Left renal pelvis (tissue), 4 donors: ENCODE measurements at places on chromosomes 13 and 19.

GRCh38 chr19:6021878-6022569 is 44.1 kb upstream of the RANBP3 start:
- DNase-seq, result peak; percentile 53

GRCh38 chr13:42333613-42334328 is 61.8 kb downstream of the AKAP11 start:
- no peak for DNase-seq

DNA sequence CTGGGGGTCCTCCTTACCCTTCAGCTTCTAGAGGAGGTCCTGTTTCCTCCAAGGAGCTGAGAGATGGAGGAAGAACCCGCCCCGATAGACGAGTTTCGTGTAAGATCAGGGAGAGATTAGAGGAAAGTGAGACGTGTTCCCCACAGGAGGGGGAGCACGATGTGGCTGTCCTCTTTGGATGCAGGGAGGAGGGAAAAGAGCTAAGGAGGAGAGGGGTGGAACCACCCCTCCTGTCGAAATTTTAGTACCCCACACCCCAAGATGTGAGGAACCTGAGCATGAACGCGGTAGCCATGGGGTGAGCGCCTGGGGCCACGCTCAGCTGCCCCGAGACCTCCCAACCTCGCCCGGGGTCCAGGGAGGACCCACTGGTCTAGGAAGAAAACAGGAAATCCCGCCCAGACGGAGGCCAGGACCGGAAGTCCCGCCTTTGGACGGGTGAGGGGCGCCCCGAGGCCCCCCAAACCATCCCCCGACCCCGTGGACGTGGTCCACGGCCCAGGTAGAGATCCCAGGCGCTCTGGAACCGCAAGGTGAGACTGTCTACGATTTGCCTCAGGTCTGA is 1.2 kb downstream of the AKT1S1 start:
- no peak for DNase-seq

- DNase-seq, result no peak
These were observed 290.5 kb downstream of the RFC3 start for GRCh38 chr13:34108410-34108809.

- DNase-seq, result no peak
These were observed 143.2 kb upstream of the ZNF507 start for GRCh38 chr19:32202244-32202643.

- DNase-seq, result no peak
These were observed 6.7 kb downstream of the SAFB2 start for GRCh38 chr19:5615756-5616327.

- DNase-seq, result no peak
These were observed 518 bp downstream of the NUDT19 start for GRCh38 chr19:32691952-32692726.

GRCh38 chr19:48090281-48090802 is 20.3 kb downstream of the PLA2G4C start:
- no peak for DNase-seq

- DNase-seq, result no peak
These were observed 2.1 kb upstream of the ATP12A start for GRCh38 chr13:24678151-24678550.

GRCh38 chr13:47233734-47234133 is 336.9 kb upstream of the HTR2A start:
- DNase-seq, result no peak

GRCh38 chr19:51703575-51704515 is 10.7 kb downstream of the SPACA6 start:
- peak; percentile 89 for DNase-seq

- no peak for DNase-seq
These were observed 140.9 kb downstream of the TBC1D4 start for GRCh38 chr13:75341028-75341427.

DNA sequence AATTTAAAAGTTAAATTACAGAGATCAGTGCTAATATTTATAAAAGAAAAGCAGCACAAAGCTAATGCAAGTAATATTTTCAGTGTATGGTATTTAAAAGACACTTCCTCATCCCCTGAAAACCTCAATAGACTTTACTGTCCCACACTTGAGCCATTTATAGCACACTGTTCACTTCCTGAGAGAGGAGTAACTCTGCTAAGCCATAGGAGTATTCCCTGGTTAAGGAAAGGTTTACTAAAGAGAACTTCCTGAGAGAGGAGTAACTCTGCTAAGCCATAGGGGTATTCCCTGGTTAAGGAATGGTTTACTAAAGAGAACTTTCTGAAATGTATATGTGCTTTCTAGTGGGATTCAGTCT is 159.4 kb downstream of the NHLRC3 start:
- no peak for DNase-seq

DNA sequence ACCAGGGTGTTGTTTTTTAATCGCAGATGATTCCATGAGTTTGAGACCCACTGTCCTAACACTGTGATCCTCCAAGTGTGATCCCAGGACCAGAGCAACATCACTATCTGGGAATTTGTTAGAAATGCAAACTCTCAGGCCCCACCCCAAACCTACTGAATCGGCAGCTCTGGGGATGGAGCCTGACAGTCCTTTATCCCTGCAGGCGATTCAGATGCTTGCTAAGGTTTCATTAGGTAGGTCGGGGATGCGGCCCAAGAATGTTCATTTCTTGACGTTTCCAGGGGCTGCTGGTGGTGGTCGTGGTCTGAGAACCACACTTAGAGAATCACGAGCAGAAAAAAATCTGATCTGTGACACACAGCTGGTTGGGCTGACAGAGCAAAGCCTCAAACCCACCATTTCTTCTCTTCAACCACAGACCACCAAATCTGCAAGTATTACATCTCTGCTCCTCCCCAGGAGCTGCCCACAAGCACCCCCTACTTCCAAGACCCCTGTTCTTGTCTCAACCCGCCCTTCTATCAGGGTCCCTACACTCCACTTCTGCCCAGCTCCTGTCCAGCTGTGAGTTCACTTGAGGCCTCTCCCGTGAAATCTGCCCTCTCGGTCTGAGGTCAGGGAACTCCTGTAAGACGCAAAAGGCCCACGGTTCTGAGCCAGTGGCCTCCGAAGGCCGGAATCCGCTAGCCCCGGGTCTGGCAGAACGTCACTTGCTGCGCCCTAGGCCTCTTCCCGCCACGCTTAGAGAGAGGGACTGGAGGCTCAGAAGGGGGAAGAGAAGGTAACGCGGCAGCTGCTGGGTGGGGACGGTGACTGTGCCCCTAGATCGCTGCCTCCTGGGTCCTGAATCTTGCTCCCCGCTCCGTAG is 1.1 kb upstream of the FARP1 start:
- DNase-seq, result no peak

DNA sequence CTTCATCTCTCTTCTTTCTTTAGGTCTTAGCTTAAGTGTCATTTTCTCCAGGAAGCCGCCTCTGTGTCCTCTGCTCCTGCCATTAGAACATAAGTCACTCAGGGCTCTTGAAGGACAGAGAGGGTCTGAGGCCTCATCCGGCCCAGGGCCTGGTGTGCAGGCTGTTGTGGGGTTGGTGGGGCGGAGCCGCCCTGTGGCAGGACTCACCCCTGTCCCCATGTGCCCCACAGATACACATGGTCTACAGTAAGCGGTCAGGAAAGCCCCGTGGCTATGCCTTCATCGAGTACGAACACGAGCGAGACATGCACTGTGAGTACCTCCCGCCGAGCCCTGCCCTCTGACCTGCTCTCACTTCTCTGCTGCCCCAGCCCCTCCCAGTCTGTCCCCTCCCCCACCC is 13.0 kb upstream of the LIN7B start:
- no peak for DNase-seq

- no peak for DNase-seq
These were observed 7.8 kb downstream of the THOP1 start for GRCh38 chr19:2793126-2793525.

DNA sequence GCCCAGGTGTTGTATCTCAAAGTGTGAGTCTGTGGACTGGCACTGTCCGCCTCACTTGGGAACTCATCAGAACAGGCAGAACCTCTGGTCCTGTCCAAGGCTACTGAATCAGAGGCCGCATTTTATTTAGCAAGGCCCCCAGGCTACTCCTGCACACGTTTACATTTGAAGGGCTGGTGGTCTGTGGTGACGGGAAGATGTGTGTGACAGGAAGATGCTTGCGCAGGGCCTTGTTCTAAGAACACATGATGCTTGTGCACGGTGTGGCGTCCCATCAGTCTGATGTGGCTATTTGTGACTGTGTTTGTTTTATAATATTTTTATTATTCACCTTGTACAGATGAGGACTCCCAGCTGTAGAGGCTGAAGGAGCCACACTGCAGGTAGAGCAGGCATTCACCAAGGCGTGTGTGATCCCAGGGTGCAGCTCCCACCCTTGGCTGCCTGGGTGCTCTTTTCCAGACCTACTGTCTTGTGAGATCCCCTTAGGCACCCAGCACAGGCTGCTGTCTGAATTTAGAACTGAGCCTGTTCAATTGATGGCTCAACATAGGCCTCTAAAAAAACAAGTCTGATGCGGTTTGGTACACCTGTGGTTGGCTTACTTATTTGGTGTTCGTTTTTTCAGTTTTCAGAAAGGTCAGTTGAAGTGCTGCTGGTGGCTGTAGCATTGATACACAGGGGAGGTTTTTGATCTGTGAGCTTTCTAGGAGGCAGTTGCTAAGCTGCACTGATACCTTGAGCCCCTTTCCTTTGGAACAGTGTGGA is 3.1 kb downstream of the SLC25A15 start:
- no peak for DNase-seq

DNA sequence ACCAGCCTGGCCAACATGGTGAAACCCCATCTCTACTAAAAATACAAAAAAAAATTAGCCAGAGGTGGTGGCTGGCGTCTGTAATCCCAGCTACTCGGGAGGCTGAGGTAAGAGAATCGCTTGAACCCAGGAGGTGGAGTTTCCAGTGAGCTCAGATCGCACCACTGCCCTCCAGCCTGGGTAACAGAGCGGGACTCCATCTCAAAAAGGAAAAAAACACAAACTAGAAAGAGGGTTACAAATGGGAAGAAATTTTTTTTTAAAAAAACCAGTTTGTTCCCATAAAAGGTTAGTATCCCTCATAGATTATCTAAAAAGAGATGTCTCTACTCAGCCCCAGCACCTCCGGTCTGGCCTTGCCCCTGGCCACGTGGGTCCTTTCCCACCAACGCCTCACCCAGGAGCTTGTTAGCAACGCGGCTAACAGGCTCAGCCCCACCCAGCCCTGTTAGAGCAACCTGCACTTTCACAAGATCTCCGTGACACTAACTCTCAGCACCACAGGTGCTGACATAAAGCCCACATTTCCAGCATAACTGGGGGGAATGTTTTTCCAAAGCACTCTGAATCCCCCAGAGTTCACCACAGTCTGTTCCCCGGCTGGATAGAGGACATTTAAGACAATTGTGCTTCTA is 4.3 kb downstream of the DMKN start:
- no peak for DNase-seq

- no peak for DNase-seq
These were observed 1471.7 kb downstream of the UQCRFS1 start for GRCh38 chr19:27741236-27741635.

- DNase-seq, result no peak
These were observed at the start of gene SPACA4 for GRCh38 chr19:48606463-48607358. SPACA4 (plus strand) TSS chr19:48606742; CDS start chr19:48606979, 237 bp downstream.

GRCh38 chr19:19028526-19028925 is 4.8 kb downstream of the SUGP2 start:
- no peak for DNase-seq

- DNase-seq, result no peak
These were observed 35.7 kb upstream of the RCBTB2 start for GRCh38 chr13:48568370-48569103.

GRCh38 chr13:102312841-102313240 is 89.0 kb downstream of the FGF14 start:
- DNase-seq, result no peak

GRCh38 chr19:17333611-17334413 is 843 bp downstream of the ANO8 start:
- DNase-seq, result no peak

GRCh38 chr13:57925250-57925649 is 293.7 kb downstream of the PCDH17 start:
- no peak for DNase-seq

DNA sequence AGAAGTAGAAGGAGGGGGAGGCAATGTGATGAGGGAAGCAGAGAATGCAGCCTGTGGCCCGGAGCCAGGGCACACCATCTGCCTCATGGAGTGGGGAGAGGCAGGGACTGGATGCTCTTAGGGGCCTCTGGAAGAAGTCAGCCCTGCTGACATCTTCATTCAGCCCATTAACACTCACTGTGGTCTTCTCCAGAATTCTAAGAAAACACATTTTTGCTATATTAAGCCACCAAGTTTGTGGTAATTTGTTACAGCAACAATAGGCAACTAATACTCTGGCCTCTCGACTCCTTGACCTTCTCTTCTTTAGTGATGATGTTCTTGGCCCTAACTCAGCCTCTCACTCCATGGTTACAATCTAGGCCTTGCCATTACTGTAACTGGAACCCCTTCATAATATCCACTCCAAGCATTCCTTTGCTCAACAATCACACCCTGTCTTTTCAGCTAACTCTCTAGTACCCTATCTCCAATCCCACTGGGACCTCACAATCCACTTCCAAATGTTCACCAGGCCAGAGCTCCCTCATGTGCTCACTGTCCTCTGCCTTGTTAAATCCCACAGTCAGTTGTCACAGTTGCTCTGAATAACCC is 98.5 kb downstream of the MIPEP start:
- DNase-seq, result no peak

DNA sequence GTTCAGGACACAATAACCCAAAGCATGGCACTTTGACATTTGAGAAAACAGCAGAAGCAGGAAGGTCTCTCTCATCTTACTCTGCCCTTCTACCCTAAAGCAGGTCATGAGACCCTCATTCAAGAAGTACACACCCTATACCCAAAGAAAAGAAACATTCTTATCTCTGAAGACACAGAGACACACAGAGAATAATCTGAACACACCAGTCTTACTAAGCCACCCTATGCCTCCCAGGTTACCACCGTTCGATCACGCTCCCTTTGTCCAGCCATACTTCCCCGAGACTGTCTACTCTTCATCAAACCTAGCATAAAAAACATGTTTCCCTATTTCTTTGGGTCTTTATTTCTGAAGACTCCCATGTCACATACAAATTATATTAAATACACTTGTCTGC is 66.5 kb upstream of the ANKRD10 start:
- DNase-seq, result no peak

DNA sequence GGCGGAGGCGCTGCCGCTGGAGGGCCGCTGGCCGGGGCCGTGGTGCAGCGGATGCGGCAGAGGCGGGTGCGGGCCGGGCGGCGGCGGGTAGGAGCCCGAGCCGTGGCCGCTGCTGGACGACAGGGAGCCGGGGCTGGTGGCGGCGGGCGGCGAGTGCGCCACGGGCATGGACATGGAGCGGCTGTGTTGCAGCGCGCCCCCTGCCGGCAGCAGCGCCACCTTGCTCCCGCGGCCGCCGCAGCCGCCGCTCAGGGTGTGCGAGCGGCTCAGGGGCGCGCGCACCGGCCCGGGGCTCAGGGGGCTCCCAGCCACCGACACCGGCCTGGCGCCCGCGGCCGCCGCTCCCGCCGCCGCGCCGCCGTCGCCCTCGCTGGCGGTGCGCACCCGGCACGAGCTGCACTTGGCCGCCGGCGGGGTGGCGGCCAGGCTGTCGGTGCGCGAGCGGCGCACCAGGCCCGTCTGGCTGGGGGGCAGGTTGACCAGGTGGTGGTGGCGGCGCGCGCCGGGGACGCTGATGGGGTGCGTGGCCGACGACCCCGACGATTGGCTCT is 1.7 kb downstream of the IRS2 start:
- no peak for DNase-seq

GRCh38 chr13:51764184-51765141 is 39.5 kb downstream of the DHRS12 start:
- no peak for DNase-seq
